HTR-8/SVneo (cell line): ENCODE measurements at places on chromosomes 4 and X.

GRCh38 chrX:154696676-154697045 is 43.3 kb upstream of the CTAG2 start:
- no peak for DNase-seq

DNA sequence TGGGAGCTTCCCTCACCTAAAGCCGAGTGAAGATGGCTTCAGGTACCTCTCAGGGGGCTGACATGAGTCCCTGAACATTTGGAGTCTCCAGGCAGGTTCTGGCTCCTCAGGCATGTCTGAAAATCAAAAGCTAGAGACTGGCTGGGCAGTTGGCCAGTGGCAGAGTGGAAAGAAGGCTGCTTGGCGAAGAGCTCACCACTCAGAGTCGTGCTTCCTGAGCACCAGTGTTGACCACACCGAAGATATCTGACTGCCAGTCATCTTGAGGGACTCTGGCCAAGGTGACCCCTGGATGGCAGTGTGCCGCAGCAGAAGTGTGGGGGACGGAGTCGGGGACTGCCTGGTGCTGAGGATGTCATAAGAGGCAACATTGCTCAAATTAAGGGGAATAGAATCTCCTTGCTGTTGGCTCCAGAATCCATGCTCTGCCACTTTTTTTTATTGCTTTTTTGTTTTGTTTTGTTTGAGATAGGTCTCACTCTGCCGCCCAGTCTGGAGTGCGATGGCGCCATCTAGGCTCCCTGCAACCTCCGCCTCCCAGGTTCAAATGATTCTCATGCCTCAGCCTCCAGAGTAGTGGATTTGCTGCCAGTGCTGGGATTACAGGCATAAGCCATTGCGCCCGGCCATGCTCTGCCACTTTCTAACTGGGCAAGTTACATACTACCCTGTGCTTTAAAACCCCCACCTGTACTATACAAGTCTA is 172.5 kb upstream of the GATB start:
- no peak for DNase-seq

GRCh38 chrX:22135171-22135711 is 103.1 kb downstream of the PHEX start:
- DNase-seq = no peak

- DNase-seq = peak; percentile 27
Measured at GRCh38 chr4:181301735-181302710, 941.2 kb upstream of the TENM3 start.

DNA sequence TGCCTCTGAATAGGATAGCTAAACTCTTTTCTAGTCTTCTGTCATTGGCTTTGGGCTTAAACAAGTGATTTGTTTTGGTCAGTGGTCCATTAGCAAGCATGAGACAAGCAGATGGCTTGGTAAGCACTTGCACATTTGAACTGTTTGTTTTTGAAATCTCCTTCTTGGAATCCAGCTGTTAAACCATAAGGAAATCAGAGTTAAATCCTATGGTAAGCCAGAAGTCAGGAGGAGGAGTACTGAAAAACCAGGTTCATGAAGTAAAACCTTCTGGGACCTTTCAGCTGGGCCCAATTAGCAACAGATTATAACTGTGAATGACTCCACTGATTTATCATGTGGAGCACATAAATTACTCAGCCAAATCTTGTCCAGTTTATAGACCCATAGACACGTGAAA is 1042.5 kb upstream of the PABPC4L start:
- no peak for DNase-seq

DNA sequence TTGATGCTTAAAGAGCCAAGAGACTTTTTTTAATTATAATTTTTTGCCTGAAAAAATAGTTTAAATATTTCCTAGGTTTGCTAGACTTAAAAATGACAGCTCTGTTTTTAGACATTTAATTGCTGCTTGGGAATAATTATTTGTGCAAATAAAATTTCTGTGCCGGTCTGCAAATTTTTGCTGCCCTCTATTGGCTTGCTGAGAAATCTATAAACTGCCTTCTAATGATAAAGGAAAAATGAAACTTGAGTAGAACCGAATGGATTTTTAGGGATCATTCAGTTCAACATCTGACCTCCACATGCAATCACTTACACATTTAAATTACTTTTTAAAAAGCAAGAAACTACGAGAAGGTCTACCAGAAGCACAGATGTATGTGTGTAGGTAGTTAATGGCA is 434.0 kb downstream of the FAM133A start:
- no peak for DNase-seq

DNA sequence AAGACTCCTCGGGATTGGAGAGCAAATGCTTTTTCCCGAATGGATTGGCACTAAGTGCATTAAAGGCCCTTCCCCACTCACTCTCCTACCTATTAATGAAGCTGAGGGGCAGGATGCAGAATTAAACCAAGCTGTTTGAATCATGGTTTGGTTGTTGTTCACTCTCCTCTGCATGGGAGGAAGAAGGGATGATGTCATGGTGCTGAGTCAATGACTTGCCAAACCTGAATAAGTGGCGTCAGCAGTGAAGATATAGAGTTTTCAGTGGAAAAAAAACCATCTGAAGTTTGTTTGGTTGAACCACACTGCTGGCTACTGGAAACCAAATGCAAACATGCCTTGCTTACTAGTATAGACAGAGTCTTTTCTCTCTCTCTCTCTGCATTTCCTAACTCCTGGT is 19.8 kb upstream of the ZXDA start:
- no peak for DNase-seq

DNA sequence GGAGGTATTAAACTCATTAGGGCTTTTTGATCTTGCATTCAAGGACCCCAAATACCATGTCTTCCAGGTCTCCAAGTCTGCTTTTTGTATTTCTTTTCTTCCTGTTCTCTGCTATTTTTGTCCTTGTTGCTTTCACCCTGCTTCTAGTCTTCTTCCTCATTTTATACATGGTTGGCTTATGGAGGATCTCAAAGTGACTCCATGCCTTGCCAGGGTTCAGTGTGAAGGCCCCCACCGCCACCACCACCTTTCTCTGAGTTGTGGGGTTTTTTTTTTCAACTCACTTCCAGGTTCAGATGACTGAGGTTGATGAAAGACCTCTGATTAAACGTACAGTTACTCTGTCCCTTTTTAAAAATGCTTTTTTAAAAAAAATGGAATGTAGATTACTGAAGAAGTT is 96.3 kb downstream of the MAML3 start:
- no peak for DNase-seq

DNA sequence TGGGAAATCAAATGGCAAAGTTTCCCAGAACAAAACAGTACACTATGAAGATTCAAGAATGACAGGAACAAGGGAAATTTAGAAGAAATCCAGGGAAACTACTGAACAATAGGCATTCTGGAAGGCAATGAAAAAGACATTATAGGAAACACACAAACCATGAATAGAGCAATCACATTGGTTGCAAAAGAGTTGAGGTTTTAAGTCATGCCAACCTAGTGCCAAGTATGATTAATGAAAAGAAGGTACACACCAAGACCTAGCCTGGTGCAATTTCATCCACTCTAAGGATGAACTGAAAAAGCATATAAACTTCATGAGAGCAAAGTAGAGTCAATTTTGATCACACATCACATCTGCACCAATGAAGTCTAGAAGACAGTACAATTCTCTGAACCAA is 326.9 kb downstream of the PDHA2 start:
- DNase-seq = no peak

DNA sequence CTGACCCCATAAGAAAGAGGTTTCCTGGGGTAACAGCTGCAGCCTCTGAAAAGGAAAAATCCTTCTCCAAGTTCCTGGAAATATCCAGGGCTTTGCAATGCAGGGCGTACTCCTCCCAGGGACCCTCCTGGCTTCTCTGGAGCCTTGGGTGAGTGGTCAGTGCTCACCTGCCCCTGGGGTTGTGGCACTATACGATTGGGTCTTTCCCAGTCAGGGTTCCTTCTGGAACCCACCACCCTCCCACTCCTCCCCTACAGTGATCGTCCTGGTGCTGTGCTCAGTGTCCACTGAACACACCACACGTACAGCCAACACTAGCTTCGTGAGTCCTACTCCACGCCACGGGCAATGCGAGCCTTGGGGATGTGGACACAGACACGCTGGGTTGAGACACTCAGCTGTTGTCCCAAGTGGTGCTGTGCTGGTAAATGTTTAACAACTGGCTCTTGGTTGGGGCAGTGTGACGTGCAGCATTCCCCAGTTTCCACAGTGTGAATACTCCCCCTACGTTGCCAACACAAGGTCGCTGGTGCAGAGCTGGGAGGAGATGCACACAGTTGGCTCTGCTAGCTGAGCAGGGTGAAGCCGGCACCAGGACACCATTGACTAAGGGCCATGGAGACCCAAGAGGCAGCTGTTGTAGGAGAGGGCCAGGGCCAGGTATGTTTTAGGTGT is 65.4 kb downstream of the HTRA3 start:
- no peak for DNase-seq

DNA sequence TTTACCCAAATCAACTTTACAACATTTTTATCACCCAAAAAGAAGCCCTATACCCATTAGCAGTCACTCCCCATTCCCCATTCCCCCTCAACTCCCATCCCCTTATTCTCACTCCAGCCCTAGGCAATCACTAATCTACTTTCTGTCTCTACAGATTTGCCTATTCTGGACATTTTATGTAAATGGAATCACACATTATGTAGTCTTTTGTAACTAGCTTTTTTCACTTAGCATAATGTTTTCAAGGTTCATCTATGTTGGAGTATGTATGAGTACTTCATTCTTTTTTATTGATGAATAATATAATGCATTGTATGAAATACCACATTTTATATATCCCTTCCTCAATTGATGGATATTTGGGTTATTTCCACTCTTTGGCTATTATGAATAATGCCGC is 36.1 kb upstream of the HERC5 start:
- no peak for DNase-seq

DNA sequence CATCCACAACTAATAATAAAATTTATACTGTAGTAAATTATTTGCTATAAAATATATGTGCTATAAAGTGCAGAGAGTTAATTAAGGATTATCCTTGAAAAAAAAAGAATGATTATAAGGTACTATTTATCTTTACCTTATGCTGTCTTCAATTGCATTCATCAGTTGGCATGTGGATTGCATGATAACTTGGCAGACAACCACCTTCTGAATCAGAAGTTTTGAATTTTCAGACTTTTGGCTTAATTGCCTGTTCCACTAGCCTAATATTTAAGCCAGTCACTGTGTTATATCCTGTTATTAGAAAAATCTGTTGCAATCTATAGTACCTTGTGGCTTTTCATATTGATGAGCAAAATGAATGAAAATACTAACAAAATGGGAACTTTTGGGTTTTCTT is 1040.3 kb upstream of the PCDH10 start:
- DNase-seq = peak; percentile 3

- peak; percentile 41 for DNase-seq
Measured at GRCh38 chrX:40933706-40934425, 151.4 kb upstream of the USP9X start.

- no peak for DNase-seq
Measured at GRCh38 chr4:1031956-1032795, 20.8 kb downstream of the FGFRL1 start.

DNA sequence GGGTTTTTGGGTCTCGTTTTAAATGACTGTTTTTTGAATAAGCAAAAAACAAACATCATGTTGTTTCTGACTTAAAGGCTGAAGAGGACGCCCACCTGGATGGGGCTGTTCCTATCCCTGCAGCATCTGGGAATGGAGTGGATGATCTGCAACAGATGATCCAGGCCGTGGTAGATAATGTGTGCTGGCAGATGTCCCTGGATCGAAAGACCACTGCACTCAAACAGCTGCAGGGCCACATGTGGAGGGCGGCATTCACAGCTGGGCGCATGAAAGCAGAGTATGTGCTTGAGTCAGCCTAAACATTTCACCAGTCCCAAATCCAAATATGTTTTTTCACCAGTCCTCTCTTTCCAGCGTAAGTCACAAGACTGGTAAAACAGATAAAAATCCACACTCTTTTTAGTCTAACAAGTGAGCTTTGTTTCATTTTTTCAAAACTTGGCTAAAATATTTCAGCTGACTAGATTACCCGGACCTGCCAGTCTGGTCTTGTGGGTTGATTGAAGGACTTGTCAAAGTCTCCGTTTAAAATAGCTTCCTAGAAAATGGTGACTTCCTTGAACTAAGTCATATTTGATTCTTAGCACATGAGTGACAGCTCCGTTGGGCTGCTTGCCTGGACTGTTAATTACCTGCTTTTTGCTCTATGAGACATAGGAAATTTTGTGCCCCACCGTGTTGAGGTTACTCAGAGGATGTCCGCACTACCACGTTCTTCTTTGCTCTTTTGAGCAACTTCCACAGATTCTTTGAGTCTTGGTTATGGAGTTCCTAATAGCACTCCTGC is 20.8 kb downstream of the ENOPH1 start:
- DNase-seq = no peak

DNA sequence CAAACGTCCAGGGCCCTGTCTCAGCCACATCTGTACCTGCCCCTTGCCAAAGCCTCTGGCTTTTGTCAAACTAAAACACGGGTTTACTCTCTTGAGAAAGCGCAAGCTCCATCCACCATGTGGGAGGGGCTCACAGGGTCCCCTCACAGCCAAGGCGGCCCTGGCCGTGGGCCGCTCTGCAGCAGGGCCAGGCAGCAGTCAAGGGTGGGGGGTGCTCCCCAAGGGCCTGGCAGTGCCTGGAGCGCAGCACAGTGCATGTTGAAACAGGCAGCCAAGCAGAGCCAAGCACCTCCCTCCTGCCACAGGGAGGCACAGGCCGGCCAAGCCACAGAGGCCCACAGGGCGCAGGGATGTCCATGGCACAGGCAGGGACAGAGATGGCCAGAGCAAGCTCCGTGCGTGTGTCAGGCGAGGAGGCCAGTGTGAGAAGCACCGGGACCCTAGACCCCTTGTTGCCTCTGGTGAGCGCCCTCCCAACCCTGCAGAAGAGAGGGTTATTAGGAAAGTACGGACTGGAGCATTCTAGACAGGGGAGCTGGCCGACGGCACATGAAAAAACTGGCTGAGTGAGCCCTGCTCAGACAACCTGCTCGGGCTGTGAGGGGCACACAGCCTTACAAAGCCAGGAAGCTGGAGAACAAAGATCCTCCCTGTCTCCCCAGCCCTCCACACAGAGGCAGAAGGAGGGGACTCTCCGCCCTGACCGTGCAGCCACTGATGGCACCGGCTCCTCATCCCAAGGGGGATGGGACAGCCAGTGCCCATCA is 39.0 kb downstream of the FAM53A start:
- no peak for DNase-seq

DNA sequence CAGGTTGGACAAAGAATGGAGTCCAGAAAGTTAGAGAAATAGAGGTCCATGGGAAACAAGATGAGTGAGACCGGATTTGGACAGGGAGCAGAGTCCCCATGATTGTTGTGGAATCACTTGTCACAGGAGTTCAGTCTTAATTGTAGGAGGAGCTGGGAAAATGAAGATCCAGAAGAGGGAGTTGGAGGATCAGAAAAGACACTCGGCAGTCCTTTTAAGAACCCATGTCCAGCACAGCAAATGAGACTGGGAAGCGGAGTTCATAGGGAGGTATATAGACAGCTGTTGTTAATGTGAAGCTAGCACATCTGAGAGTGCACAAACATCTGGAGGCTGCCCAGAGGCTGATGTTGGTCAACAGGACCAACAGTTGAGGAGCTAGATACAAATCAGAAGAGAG is 111.4 kb upstream of the RXFP1 start:
- peak; percentile 18 for DNase-seq

GRCh38 chr4:21226637-21227538 is 526.6 kb downstream of the PACRGL start:
- DNase-seq = no peak
